ENCODE measurements at places on chromosomes 5 and 9.

DNA sequence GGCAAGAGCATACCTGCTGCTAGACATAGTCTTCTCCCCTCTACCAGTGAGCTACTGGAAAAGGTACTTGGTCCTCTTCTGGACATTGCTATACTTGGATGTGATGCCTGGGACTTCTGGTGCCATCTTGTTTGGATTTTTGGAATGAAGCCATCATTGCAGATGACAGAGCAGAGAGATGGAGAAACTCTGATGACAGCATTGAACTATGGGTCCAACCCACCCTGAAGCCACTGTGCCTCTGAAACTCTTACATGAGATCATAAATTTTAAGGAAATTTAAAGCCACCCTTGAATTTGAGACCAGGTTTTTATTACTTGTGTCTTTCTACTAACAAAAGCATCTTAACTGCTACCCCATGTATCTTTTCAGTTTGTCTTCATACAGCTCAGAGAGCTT lies 151.1 kb upstream of the SMIM23 start:
- DNase-seq = no peak

DNA sequence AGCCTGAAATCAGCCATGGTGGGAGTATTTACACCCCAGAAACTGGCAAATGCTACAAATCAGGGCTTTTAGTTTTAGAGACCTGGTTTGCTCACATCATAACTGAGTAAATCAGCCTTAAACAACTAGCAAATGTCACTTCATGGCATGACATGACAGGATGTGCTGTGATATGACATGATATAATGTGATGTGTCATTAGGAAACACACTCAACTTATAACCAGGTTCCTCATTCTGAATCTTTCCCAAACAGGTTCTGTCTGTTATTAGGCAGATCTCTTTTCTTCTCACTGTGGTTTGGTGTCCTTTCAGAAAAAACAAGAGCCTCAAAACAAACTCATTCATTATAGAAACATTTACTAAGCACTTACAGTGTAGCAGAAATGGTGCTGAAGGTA lies 90.5 kb downstream of the ADAMTS12 start:
- DNase-seq = no peak

DNA sequence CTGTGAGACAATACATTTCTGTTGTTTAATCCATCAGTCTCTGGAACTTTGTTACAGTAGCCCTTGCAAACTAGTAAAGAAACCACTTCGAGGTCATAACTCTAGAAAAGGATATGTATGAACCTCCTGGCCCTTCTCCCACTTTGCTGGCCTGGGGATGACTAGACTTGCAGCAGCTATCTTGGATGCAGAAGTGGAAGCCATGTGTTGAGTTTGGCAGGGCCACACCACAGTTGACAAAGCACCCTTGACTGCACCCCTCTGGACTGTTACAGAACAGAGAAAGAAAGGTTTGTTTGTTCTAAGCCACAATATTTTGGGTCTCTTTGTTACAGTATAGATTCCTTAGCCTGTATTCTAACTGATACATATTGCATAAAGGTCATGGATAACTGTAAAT lies 183.2 kb upstream of the TAS2R1 start:
- no peak for DNase-seq

GRCh38 chr9:88310310-88310980 lies 77.8 kb upstream of the SPIN1 start:
- no peak for DNase-seq

- no peak for DNase-seq
These were observed 73.2 kb downstream of the AOPEP start for GRCh38 chr9:94799578-94800264.

- DNase-seq = no peak
These were observed 11.5 kb downstream of the GPR150 start for GRCh38 chr5:95631255-95631958.

DNA sequence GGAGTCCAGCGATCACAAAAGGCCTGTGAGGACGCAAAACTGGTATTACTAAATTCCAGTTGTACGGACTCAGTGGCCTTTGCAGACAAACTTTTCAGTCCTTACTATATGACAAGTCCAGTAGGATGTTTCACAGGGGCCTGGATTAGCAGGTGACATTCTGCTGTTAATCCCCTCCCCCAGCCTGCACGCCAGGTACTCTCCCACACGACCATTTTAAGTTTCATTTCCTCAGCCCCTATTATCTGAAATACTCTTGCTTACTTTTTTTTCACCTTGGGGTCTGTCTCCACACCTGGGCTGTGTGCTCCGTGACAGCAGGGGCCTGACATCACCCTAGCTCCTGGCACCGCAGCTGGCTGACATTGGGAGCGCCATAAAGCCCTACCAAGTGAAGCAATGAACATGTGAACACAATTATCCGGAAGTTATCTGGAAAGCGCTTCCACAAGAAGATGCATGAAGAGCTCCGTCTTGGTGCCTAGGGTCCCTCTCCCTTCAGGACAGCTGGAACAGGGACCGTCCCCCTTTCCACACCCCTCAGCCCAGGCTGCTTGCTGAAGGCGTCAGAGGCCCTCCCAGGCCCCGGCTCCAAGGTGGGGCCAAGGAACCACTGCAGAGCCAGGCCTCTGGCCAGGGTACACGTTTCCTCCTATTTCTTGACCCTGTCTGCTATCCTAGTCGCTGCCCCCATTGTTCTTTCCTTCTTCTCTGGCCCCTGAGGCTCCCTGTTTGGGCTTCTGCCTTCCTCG lies 39.7 kb upstream of the ZNF622 start:
- no peak for DNase-seq

DNA sequence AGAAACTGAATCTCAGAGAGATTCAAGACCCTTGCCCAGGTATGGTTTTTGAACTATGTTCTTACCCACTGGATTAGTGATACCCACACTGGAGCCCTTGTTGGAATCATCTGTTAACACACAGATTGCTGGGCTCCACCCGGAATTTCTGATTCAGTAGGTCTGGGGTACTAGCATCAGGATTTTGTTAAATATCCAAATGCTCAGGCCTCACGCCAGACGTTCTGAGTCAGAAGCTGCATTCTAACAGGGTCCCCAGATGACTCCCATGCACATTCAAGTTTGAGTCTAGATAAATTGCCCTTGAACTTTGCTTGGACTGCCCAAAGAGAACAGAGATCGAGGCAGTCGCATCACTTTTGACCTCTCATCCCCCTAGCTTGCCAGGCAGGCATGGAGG lies 182.0 kb upstream of the WWC1 start:
- DNase-seq = no peak

DNA sequence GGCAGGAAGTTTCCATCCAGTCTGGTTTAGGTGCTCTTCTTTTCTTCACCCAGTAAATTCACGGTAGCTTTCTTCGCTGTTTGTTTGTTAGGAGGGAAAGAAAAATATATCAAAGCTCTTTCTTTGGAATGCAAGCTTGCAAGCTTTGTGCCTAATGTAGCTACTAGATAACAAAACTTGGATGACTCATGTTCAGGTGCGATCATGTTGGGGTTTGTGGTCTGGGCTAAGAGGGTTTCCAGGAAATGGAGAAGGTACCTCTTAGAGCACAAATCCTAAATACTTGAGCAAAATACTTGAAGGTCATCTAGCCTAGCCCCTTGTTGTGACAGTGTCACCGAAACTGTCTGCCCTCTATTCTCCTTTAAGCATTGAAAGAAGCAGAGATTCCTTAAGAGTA lies 17.7 kb downstream of the SRP19 start:
- DNase-seq = no peak

GRCh38 chr5:145991044-145991575 lies 54.7 kb downstream of the SH3RF2 start:
- no peak for DNase-seq

GRCh38 chr5:120464627-120465435 lies 731 bp downstream of the PRR16 start:
- peak; percentile 44 for DNase-seq

All from D341Med (cell line).